NCI-H2171 (cell line): ENCODE measurements at places on chromosomes 11 and 22.

DNA sequence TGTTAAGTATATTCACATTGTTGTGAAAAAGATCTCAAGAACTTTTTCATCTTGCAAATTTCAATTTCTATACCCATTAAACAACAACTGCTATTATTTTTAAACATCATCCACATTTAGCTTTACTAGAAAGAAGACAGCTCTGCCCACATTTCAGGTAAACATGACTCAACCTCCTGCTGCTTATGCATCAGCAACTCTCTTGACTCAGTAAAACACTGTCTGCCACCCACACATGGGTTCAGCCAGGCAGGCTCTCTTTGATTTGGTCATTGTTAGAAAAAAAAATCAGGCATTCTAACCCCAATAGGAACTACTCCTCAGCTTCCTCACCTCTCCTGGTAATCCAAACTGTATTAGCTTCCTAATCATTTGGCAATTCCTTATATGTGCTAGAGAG, 5.1 kb upstream of the ENDOD1 start:
- no peak for DNase-seq

GRCh38 chr22:41576877-41577276, 12.8 kb downstream of the PMM1 start:
- peak; percentile 32 for DNase-seq

GRCh38 chr22:19214078-19214473, 35.5 kb upstream of the SLC25A1 start:
- DNase-seq: no peak

GRCh38 chr22:22214819-22215329, 29.7 kb upstream of the VPREB1 start:
- no peak for DNase-seq

GRCh38 chr11:73430326-73430725, 54.1 kb downstream of the RELT start:
- no peak for DNase-seq

- no peak for DNase-seq
Observed at GRCh38 chr22:22925805-22926369, 38.3 kb downstream of the IGLL5 start.

GRCh38 chr11:108199446-108200321, 22.8 kb downstream of the NPAT start:
- no peak for DNase-seq

DNA sequence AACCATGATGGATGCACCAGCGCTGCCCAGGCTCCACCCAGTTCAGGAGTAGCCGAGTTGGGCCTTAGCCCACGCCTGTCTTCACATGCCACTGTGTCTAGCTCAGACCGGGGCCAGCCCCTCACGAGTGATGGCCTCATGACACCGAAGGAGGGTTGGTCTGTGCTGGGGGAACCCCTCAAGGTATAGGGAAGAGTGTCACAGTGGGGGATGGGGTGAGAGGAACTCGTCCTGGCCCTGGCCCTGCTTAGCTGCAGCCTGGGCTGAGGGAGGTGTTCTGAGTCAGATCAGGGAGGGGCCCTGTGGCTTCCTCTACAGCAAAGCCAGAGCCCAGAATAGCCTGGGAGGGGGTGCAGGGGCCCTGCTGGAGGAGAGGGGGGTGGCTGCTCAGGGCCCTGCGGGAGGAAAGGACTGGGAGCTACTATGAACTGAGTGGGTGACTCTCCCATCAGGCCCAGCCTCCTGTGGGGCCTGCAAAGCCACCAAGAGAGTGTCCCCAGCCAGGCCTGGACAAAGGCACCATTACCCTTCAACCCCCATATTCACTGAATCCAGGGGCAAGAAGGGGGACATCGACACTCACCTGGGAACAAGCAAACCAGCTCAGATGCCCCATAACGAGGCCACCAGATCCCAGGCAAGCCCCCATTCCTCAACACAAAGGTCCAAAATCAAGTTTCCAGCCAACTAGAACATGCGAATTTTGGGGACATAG, 41.2 kb downstream of the IGLL5 start:
- no peak for DNase-seq

DNA sequence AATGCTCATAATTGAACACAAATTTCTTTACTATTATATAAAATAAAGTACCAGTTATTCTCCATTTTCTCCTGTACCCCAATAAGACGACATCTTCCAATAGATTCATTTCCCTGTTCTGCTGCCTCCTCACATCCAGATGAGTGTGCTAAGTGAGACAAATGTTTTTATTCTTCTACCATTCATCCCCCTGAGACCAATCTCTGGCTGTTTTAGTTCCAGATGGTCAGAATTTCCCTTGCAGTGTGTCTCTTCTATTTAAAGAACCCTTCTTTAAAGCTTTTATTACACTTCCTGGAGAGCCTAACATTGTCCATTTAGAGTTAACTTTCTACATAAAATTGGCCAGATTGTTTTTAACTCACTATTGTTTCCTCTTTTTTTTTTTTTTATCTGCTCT, 41.2 kb upstream of the GLYATL1 start:
- DNase-seq: no peak

DNA sequence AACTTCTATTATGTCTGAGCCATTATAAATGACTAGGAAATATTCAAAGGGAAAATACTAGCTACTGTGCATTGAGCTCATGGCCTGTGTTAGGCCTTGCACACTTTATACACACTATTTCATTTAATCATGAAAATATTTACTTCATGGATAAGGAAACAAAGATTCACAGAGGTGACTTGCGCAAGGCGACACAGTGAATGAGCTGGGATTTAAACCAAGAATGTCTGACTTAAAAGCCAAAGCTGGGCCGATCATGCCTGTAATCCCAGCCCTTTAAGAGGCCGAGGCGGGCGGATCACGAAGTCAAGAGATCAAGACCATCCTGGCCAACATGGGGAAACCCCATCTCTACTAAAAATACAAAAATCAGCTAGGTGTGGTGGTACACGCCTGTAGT, 231.5 kb downstream of the MIAT start:
- DNase-seq: no peak

DNA sequence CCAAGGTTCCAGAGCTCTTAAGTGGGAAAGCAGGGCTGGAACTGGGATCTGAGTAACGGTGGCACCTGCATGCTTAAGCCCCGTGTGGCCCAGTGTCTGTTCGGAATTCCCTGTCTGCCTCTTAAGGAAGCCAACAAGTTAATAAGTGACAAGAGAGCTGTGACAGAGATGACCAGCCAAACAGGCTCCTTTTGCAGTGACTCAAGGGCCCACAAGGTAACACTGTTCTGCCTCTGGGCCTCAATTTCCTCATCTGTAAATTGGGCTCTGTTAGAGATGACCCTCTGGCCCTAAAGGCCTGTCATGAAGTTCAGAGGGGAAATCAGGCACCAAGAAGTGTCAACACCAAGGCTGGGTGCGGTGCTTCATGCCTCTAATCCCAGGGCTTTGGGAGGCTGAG, 18.6 kb downstream of the USH1C start:
- no peak for DNase-seq

DNA sequence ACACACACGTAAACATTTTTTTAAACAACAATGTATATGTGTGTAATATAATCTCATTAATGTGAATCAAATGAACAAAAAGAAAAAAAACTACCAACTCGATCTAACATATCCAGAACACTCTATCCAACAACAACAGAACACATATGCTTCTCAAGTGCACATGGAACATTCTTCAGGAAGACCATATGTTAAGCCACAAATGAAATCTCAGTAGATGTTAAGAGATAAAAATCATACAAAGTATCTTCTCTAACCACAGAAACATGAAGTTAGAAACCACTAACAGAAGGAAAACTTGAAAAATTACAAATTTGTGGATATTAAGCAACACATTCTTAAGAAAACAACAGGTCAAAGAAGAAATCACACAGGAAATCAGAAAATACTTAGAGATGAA, 25.5 kb upstream of the TMEM45B start:
- no peak for DNase-seq

- no peak for DNase-seq
Observed at GRCh38 chr11:117614728-117615127, 182.3 kb downstream of the DSCAML1 start.

DNA sequence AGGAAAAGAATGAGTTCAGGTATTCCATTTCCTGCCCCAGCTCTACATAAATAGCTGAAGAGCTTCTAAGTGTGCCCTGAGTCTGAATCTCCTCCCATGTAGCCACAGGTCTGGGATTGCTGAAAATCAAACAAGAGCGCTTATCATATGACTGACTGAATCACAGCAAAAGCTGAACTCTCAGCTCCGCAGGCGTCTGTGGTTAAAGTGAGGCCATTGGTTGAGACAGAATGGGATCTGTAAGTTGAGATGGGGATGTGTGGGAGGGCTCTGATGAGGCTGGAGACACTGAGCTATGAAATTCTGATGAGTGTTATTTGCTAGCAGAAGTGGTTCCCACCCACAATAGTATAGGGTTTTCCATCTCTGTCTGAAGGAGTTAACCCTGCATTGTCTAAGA, 637.0 kb downstream of the OPCML start:
- DNase-seq: no peak

- no peak for DNase-seq
Observed at GRCh38 chr11:19976281-19976941, 183.9 kb downstream of the DBX1 start.
